Foreskin fibroblast (primary cell): ENCODE measurements at places on chromosomes 2 and 18.

DNA sequence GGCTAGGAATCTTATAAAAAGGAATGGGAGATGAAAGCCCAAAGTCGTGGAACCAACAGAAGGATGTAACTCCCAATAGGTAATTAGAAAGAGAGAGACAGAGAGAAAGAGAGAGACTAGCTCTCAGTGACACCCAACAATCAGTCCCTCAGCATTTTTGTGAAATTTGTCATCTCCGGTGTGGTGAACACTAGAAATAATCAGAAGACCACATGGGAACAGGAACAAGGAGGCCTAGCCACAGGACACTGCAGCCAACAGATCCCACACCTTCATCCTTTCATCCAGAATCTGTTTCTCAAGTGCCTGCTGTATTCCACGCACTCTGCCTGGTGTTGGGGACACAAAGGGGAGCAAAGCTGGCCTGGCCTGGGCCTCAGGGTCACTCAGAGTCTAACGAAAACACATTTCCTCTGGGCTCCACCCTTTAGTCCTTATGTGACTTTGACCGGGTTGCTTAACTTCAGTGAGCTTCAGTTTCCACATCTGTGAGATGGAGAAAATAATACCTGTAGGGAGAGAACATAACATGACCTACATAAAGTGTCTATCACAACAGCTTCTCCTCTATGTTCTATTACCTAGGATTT lies 53.1 kb downstream of the EHD3 start:
- no peak for DNase-seq

GRCh38 chr2:241793385-241793784 lies 15.6 kb upstream of the NEU4 start:
- no peak for DNase-seq

- DNase-seq = peak; percentile 4
Measured at GRCh38 chr2:222518570-222519381, 94.4 kb downstream of the SGPP2 start.

DNA sequence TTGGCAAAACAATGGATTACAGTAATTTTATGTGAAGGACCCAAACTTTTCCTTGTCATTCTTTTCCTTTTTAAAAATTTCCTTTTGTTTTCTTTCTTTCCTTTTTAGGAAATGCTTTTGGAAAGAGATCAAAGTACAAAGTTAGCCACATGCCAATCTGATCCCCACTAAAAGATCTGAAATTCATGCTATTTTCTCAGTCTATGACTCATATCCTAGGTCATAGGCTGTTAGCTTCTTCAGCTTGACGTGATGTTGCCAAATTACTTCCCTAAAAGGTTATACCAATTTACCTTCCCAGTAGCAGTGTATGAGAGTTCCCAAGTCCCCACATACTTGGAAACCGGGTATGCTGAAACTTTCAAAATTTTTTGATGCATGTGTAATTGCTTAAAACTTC lies 355.3 kb downstream of the INSIG2 start:
- DNase-seq = peak; percentile 81

GRCh38 chr18:22018366-22018765 lies 151.0 kb upstream of the GATA6 start:
- no peak for DNase-seq

DNA sequence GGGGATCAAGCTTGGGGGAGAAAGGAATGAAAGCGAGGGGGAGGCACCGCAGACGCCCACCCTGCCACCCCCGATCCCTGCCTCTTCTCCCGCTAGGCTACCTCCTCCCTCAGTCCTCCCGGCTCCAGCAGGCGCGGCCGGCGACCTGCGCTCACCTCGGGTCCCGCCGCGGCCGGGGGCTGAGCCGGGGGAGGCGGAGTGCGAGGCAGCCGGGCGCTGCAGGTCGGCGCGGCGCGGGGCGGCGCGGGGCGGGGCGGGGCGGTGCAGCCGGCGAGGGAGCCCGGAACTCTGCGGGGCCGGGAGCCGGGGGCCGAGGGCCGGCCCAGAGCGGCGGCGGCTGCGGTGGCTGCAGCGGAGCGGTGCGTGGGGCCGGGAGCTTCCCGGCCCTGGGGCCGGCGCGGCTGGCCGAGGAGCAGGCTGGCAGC lies 477 bp downstream of the ACVR1 start:
- DNase-seq = peak; percentile 30

GRCh38 chr2:51722311-51722710 lies 690.4 kb upstream of the NRXN1 start:
- peak; percentile 59 for DNase-seq

DNA sequence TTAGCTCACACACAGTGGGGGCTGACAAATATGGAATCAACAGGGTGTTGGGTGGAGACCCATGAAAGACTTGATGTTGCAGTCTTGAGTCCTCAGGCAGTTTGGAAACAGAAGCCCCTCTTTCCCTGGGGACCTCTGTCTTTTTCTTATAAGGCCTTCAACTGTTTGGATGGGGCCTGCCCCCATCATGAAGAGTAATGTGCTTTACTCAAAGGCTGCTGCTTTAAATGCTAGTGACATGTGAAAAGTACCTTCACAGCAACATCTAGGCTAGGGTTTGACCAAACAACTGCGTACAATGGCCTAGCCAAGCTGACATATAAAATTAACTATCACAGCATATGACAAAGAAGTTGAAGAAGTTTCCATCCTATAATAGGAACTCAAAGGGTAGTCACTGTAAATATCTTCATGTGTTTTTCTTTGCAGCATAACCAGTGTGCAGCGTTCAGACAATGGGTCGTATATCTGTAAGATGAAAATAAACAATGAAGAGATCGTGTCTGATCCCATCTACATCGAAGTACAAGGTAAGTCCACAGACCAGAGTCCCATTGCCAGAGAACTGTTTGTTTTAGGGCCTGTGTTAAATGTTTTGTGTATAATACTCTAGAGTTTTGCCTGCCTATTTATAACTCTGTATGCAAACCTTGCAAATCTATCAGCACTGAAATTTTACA lies 46.3 kb downstream of the MERTK start:
- DNase-seq = no peak

DNA sequence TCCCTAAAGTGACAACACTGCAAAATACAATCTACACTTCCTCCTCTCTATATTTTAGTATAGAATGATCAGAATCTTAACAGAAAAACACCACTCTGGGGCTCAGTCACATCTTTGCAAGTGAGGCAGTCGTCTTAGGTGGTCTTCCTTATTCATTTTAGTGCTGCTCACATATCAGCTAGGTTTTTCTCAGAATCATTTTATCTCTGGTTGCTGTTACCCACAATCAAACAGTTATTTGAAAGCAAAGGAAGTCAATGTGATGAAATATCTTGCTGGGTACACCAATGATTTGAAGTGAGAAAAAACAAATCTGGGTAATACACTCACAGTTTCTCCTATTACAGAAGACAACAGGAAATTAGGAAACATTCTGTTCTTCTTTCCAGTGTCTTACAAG lies 275.2 kb downstream of the DSEL start:
- no peak for DNase-seq

DNA sequence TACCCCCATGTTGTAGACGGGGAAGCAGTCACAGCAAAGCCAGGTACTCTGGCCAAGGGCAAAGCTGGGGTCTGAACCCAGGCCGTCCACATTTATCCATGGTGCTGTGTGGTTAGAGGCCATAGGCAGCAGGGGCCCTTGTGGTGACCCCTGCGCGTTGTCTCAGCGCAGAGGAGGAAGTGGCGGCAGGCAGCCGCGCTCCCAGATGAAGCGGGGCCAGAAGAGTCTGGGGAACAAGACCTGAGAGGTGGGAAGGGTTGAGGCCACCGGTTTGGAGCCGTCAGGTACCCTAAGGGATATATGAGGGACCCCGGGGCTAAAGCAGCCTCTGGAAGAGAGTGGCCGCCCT lies 770 bp downstream of the ZNF396 start:
- no peak for DNase-seq

DNA sequence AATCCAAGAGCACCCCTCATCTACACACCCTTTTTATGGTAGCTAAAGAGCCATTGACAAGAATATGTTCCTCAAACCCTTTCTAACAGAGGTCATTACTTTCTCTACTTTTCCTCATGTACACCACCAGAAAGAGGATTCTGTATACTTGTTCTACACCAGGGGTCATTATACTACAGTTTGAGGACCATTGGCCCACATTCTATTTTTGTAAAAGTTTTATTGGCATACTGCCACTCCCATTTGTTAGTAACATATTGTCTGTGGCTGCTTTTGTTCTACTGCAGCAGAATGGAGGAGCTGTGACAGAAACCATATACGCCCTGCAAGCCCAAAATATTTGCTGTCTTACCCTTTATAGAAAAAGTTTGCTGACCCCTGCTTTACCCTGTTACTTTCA lies 14.3 kb downstream of the HTR2B start:
- DNase-seq = peak; percentile 55

- DNase-seq = peak; percentile 15
Measured at GRCh38 chr2:44169155-44169898, 652 bp downstream of the PPM1B start.

DNA sequence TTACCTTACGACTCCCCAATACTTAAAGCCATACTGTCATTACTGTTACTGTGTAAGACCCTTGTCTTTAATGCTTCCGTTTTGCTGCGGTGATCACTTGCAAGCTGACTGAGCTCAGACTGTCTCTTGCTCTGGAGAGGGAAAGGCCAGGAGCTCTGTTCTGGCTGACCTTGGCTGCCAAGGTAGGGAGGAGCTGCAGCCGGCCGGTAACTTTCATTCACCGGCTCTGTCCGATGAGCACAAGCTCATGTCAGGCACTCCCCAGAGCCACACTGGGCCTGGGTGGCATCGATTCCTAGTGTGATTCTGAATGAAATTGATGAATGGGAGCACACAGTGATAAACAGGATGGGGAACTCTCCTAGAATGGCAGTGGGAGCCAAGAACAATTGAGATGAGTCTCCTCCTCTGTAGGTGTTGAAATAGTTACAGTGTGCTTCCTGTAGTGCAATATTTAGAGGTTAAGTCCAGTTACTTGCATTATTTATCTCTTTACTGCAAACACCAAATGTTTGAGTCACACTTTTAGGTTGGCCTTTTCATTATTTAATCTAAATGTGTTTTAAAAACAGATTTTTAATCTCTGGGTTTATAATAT lies 100.9 kb downstream of the ATP9B start:
- peak; percentile 23 for DNase-seq

GRCh38 chr2:130819226-130819607 lies 17.5 kb upstream of the ARHGEF4 start:
- DNase-seq = no peak

GRCh38 chr2:202115479-202115971 lies 42.5 kb downstream of the KIAA2012 start:
- DNase-seq = peak; percentile 56

DNA sequence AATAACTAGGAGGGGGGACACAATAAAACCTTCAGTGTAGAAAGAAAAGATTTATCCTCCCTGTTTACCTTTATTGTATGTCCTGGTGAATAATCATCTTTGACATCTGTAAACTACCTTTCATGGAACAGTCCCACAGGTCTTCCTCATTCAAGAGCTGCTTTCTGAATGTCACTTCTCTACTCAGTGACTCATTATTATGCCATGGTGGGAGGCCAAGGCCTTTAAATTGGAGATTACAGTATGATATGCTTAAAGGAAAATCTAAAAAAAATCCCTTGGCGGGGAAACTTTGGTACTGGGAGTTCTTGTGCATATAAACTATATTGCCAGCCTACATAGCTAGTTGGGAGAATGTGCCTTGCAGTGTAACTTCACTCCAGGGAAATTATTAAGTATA lies 713.0 kb downstream of the TDRD15 start:
- DNase-seq = no peak

DNA sequence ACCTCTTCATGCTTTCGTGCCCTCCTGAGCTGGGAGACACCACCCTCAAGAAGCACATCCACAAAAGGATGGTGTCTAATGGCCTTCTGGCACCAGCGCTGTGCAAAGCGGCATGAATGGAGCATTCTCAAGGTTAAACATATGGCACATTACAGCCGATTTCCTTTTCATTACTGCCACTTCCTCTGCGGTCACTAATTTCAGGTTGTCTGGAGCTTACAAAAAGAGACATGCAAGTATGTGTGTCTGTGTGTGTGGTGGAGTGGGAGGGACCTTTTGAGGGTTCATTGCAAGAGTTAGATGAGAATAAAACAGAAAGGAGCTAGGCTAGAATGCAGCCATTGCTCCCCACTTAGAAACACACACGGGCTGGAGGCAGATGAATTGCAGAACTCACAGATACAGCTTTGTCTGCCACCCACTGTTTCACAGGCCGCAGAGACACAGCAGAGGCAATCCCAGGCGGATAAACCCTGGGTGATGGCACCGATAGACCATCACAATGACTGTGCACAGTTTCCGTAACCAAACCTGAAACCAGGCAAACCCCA lies 76.0 kb downstream of the TGIF1 start:
- no peak for DNase-seq

GRCh38 chr2:39266139-39266805 lies 22.5 kb upstream of the CDKL4 start:
- no peak for DNase-seq

DNA sequence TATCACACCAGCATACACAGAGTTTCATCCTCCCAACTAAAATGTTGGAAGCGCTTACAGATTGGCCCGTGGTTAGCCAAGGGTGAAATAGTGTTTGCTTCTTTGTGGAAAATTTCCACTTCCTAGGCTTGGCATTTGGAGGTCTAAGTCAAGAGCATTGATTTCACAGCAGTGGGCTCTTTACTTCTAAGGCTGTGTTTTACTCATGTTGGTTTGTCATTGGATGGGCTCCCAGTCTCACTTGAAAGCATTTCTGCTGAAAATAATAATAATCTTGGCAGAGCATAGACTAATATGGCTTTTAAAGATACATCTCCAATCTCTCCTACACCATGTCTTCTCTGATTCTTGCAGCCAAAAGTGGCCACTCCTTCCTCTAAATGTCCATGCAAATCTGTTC lies 82.9 kb downstream of the DYNAP start:
- DNase-seq = peak; percentile 12

GRCh38 chr18:12299862-12300261 lies 8.2 kb upstream of the TUBB6 start:
- no peak for DNase-seq
